Stimulated activated CD8-positive, alpha-beta memory T cell treated with anti-CD3 and anti-CD28 coated beads, Interleukin-7, amount 100 ng/mL, for 1 hour (primary cell): ENCODE measurements at places on chromosomes 12 and 14.

- no peak for DNase-seq
These were observed 13.5 kb upstream of the FAM234B start for GRCh38 chr12:13030541-13031291.

DNA sequence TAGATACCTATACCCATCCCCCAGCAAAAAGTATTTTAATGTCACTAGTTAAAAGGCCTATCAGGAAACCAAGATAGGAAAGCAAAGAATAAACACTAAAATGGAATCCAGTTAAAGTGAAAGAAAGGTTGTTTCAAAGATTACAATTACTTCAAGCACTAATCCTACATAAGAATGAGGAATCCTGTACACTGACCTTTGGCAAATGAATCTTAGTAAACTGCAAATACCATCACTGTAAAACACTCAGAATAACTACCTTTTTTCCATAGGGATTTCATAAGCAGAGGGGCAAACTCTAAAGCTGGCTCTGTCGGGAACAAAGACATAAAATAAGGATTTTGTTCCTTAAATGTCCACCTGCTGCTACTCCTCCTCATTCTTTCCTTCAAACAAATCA lies 25.9 kb downstream of the CEP83 start:
- no peak for DNase-seq

- no peak for DNase-seq
These were observed 514.2 kb downstream of the VRK1 start for GRCh38 chr14:97311411-97311810.

- no peak for DNase-seq
These were observed 299.6 kb upstream of the ATP2B1 start for GRCh38 chr12:90008277-90008676.

DNA sequence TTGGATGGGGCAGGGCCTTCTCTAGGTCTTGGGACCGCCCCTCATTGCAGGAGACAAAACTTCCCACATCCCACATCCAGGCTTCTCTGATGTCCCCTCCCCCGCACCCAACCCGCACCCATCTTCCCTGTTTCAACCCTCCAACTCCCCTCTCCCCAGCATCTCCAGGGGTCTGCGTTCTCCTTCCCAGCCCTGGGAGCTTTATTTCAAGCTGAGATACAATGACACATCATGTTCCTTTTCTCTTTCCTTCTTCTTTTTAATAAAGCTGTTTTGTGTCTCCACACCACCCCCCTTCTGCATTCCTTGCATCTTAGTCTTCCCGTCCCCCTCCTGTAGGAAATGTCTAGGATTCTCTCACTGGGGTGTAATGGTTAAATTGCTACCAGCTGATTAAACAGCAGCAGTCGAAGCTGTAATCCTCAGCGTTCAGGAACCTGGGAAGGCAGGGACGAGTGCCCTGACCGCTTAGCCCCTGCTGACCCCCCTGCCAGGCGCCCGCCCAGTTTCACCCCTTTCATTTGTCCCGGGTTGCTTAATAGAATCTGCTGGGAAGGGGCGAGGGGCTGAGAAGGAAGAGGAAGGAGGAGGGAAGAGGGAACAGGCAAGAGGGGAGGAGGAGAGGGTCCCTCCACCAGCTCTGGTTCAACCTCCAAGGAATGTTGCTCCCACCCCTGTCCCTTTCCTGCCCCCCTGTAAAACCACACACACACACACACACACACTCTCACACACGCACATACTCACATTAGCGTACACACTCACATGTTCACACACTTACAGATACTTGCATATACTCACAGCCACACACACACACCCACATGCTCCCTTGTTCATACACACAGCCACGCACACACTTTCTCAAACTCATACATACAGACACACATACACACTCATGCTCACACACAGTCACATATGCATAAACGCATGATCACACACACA lies 104.5 kb upstream of the MED13L start:
- DNase-seq, result no peak
